ENCODE measurements at places on chromosomes 2 and 18.

GRCh38 chr2:103153580-103154284 is 391.9 kb downstream of the TMEM182 start:
- DNase-seq = no peak

DNA sequence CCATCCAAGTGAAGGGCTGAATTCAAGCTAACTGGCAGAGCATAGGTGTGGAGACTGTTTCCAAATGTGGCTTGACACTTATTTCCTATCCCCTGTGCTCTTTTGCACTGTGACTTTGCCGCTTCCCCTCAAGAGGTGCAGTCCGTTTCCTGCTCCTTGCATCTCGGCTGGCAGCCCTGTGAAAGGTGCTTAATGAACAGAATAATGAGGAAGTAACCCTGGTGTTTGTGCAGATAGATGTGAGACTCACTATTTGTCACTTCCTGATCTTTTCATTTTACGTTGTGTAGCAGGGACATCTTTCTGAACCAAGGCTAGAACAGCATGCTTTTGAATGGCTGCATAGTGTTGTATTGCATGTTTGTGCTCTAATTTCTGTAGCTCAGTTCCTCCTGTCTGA is 60.8 kb downstream of the CEP192 start:
- no peak for DNase-seq

- no peak for DNase-seq
These were observed 13.7 kb upstream of the TEX261 start for GRCh38 chr2:71008342-71008741.

DNA sequence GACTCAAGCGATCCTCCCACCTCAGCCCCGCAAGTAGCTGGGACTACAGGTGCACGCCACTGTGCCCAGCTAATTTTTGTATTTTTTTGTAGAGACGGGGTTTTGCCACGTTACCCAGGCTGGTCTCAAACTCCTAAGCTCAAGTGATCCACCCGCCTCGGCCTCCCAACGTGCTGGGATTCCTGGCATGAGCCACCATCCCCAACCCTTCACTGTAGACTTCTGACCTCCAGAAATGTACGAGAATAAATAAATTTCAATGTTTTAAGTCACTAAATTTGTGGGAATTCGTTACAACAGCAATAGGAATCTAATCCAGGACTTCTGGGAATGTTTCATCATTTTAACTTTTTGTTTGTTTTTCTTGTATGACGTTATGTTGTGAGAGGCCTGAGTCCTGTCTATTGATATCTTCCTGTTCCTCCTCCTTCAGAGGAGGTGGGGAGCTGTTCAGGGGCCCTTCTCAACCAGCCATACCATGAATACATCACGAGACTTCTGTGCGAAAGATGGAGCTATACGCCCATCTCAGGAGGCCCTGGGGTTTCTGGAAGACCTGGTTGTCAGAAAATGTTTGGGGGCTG is 40.0 kb downstream of the TEX44 start:
- DNase-seq = no peak

GRCh38 chr2:46563186-46563585 is 83.8 kb downstream of the TMEM247 start:
- DNase-seq = no peak

GRCh38 chr2:23436346-23437098 is 51.5 kb downstream of the KLHL29 start:
- DNase-seq = no peak

- DNase-seq = no peak
These were observed 63.7 kb upstream of the ITGA4 start for GRCh38 chr2:181393472-181393871.

DNA sequence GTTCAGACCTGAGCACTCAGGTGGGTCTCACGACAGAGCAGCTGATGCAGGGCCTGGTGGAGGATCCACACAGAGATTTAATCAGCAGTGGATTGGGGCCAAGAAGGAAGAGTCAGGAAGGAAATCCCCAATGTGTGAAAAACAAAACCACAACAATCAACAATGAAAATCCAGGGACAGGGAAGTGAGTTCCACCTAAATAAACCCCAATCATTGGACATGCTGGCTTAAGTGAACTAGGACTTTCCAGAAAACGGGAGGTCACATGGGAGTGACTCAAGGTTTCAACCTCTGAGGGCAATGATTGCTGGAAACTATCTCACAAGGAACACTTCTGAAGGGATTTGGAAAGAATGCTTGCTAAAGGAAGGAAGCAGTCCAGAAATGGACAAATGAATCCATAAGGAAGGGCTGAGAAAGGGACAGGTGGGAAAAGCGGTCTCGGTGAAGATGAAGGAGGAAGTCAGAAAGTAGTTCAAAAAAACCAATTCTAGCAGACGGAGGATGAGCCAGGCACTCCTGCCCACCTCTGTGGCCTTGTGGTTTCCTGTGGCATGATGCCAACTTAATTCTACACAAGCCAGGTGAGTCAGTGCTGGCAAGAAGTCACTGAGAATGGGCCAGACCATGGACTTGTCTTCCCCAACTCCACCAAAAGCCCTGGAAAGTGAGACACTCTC is 15.4 kb upstream of the XDH start:
- no peak for DNase-seq

- DNase-seq = no peak
These were observed 28.0 kb downstream of the MGAT5 start for GRCh38 chr2:134281815-134282419.

GRCh38 chr2:68825866-68826265 is 45.3 kb downstream of the BMP10 start:
- DNase-seq = no peak

DNA sequence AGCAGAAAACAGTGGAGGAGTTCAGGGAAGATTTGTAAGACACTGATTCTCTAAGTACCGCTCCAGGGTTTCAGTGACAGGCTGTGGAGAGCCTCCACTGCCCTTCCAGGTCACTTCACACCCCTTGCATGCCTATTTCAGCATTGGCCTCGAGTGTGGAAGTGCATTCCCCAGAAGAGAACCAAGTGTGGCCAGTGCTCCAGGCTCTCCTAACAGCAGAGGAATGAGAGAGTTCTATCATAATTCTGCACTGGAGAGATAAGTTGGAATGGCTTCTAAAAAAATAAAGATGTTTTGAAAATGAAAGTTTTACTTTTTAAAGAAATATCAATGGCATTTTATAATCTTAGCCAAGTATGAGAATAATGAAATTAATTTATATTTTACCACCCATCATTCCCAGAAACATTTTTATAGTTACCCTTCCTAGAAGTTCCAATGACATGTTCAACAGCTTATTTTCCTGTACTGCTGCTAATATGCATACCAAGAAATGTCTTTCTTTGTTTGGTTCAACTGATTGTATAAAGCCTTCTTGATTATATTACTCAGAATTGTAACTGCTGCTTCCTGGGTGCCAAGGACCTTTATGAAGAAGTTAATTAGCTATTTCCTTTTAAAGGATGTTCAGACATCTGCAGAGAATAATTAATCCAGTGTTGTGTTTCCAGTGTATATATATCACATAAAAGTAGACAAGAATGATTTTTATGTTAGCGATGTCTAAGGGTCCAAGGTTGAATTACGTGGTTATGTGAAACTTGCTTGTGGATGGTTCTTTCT is 61.0 kb upstream of the SERPINE2 start:
- no peak for DNase-seq

GRCh38 chr2:38076710-38077430 is 919 bp upstream of the CYP1B1 start:
- DNase-seq = no peak

- DNase-seq = no peak
These were observed 5.5 kb downstream of the RNPEPL1 start for GRCh38 chr2:240573516-240574385.

- no peak for DNase-seq
These were observed 212.0 kb upstream of the RAB6C start for GRCh38 chr2:129767346-129768035.

GRCh38 chr2:212858496-212858895 is 292.9 kb downstream of the IKZF2 start:
- no peak for DNase-seq

Measured in stimulated activated CD8-positive, alpha-beta memory T cell treated with anti-CD3 and anti-CD28 coated beads, Interleukin-4, amount 100 ng/mL, for 1 hour (primary cell).